ENCODE measurements at places on chromosomes 2 and 18.

- DNase-seq = no peak
Observed at GRCh38 chr2:54845094-54845493, 121.6 kb downstream of the EML6 start.

DNA sequence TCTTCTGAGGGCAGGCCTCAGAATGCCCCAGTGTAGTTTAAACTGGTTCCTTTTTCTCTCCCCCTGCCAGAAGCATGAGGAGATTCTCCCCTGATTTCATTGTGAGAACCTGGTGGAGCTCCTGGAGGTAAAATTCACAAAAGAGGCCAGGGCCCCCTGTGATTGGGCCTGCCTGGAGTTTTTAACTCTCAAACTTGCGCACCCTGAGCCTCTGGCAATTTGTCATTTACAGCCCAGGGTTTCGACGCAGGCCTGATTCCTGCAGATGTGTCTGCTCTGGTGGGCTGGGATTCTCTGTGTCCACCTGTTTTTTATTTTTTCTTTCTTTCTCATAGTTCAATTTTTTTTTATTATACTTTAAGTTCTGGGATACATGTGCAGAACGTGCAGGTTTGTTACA, 157.9 kb downstream of the ASB1 start:
- DNase-seq = no peak

GRCh38 chr2:163177592-163177991, 339.0 kb upstream of the KCNH7 start:
- DNase-seq = no peak

- DNase-seq = no peak
Observed at GRCh38 chr18:57629422-57629821, 7.8 kb upstream of the NARS1 start.

GRCh38 chr2:150279686-150280085, 207.8 kb downstream of the RND3 start:
- DNase-seq = no peak

DNA sequence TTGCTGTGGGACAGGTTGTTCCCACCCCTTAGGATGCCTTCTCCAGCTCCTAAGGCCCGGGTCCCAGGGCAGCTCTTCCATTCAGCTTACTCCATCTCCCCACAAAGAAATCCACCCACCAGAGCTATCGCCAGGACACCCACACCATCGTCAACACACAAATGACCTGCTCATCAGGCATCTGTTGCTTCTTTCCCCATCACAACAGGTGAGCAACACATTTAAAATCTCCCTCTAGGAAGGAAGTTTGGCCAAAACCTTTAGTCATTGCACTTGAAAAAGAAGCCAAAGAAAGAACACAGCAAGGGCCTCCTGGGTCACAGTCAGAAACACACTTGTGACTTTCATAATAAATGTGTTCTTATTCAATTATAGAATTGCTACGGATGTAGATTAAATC, 289.0 kb downstream of the PIEZO2 start:
- no peak for DNase-seq

GRCh38 chr2:38648107-38648761, 17.7 kb upstream of the GALM start:
- no peak for DNase-seq

DNA sequence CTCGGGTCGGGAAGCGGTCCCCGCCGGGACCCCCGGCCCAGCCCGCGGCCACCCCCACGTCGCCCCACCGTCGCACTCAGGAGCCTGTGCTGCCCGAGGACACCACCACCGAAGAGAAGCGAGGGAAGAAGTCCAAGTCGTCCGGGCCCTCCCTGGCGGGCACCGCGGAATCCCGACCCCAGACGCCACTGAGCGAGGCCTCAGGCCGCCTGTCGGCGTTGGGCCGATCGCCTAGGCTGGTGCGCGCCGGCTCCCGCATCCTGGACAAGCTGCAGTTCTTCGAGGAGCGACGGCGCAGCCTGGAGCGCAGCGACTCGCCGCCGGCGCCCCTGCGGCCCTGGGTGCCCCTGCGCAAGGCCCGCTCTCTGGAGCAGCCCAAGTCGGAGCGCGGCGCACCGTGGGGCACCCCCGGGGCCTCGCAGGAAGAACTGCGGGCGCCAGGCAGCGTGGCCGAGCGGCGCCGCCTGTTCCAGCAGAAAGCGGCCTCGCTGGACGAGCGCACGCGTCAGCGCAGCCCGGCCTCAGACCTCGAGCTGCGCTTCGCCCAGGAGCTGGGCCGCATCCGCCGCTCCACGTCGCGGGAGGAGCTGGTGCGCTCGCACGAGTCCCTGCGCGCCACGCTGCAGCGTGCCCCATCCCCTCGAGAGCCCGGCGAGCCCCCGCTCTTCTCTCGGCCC, 13.6 kb downstream of the SPEG start:
- DNase-seq = no peak

DNA sequence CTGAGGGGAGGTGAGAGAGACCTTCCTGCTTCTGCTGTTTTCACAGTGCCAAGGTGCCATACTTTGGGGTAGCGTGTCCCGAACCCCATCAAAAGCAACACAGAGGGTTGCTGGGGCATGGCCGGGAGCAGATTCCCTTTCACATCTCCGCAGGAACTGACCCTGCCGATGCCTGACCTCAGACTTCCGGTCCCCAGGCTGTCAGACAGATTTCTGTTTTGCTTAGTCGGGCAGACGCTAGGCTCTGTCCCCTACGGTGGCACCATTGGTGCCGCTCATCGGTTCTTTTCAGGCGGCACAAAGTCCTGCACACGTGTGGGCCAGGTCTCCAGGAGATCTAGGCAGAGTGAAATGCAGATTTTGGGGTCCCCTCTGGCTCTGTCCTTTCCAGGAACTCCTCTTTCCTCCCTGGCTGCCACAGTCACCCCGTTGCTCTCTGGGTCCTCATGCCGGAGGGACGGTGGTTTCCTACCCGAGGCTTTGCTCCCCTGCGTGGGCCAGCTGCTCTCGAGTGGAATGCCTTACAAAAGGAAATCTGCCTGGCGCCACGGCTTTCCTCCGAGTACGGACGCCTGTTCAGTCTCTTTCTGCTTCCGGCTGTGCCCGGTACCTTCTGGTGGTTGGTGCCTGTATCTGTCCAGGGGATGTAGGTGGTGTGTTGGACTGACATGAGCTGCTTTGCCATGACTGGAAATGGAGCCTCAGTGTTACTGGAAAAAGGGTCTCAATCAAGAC, 39.3 kb downstream of the RTP5 start:
- no peak for DNase-seq

DNA sequence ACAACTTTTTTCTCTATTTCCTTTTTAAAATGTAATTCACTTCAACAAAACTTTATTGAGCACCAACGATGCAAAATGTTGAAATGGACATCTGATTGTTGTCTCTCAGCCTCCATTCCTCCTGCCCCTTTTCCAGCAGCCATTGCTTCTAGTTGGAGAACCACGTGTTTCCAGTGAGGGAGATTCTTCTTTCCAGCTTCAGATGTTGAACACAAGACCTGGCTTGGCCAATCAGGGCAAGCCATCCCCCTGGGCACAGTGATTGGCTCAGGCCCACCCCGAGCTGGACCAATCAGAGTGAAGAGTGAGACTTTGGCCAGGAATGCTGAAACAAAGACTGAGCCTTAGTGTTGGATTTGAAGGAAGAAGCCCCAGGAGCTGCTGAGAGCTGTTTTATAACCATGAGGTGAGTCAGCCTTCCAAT, 59.0 kb downstream of the E2F6 start:
- no peak for DNase-seq

GRCh38 chr2:119255760-119256581, 32.3 kb downstream of the STEAP3 start:
- DNase-seq = no peak

DNA sequence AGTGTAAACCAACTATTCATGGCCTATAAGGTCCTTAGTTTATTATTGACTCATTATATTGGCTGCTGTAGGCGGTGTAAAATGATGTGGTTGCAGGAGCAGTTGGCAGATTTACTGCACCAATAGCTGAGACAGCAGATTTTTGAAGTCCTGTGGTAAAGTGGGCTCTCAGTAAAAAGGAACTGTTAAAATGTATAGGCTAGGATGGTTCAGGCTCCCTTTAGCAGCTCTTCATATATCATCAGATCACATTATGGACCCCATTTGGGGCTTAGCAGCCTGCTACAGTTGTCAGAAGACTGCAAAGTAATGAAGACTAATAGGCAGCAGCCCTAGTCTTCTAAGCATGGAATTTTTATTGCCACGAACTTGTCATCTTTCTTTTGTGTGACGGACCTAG, 27.8 kb downstream of the MTX2 start:
- DNase-seq = no peak

DNA sequence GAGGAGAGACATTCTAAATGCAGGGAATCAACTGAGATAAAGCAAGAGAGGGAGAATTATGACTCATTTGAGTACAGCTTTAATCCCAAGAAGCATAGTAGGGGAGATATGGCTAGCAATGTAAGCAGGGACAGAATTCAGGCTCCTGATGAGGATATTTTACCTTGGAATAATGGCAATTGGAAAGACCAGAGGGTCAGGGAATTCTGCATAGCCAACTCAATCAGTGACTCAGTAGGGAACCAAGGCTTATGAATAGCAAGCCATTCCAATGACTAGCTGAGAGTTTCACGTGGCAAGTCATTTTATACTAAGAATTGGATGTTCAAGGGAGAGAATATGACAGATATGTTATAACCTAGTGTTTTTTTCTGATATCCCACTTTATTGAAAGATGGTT, 563.8 kb upstream of the NETO1 start:
- DNase-seq = no peak

GRCh38 chr18:80246445-80247392, 595 bp downstream of the PARD6G start:
- no peak for DNase-seq

GRCh38 chr2:107001062-107001461, 115.1 kb upstream of the ST6GAL2 start:
- DNase-seq = no peak
